ENCODE measurements at places on chromosomes 16 and 17.

DNA sequence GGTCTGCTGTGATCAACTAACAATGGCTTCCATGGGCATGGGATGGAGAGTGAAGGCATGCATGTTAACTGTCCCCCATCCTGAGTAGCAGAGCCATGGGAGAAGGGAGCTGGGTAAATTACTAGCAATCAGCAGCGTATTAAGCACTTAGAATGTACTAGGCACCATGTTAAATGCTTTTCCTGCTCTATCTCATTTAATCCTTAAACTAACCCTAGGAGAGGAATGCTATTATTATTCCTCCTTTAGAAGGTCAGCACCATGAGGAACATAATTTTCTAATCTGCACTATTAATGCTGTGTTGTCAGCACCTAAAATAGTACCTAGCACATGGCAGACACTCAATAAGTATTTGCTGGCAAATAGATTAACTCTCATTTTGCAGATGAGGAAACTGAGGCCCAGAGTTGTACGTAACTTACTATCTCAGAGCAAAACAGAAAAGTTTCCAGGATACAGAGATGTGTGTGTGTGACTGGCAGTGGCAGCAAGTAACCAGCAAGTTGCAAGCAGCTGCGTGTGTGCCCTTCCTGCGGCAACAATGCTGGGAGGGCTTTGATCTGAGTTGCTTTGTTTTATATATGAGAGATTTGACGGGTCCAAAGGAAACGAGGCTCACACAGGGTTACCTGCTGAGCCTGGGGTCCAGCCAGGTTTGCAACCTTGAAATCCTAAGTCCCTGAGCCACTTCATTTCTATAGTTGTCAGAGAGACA lies 6.5 kb upstream of the KLHL36 start:
- no peak for DNase-seq
- peak overlapping the region; percentile 27 for H3K4me3 ChIP-seq
- no peaks in the 10 kb centered on the region for H3K36me3 ChIP-seq
- no peaks in the 10 kb centered on the region for H3K27me3 ChIP-seq

GRCh38 chr16:51048544-51048943 lies 102.5 kb downstream of the SALL1 start:
- H3K27me3 ChIP-seq: no peaks in the 10 kb centered on the region
- no peak for DNase-seq
- no peak overlapping the region for H3K4me3 ChIP-seq
- H3K4me1 ChIP-seq: no peaks in the 10 kb centered on the region

- H3K4me3 ChIP-seq: no peak overlapping the region
- DNase-seq: peak; percentile 70
- H3K4me1 ChIP-seq: peaks cover 13% of the 10 kb centered on the region
- H3K27ac ChIP-seq: no peak overlapping the region
Observed at GRCh38 chr16:83994087-83994486, 26.0 kb downstream of the NECAB2 start.

DNA sequence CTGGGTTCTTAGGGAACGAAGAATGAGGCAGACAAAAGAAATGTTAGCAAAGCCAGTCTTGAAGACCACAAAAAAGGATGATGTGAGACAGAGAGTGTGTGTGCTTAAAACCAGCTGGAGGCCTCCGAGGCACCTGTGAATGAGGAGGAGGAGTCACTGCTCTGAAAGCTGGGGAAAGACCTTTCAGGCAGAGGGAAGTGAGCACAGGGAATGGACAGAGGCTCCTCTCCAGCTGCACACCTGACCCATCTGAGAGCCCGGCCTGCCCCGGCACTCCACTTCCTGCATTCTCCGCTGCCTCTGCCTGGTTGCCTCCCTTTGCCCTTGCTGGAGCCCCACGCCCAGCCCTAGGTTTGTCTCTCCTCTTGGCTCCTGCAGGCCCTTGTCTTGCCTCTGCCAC lies 55.2 kb upstream of the SREBF1 start:
- H3K36me3 ChIP-seq: peaks cover 25% of the 10 kb centered on the region
- H3K27ac ChIP-seq: no peak overlapping the region
- no peaks in the 10 kb centered on the region for H3K4me1 ChIP-seq

DNA sequence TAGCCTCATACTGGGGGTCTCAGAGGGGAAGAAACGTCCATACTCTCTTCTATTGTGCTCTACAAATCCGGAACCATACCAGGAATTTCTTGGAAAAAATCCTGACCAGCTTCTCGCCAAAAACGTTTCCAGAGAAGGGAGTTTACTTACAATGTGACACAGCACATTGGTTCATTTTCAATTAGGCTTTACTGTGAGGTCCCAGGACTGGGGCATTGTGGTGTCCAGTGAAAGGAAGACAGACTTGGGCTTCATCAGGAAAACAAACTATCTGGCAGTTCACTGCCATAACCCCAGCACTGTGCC lies 14.7 kb downstream of the MPP2 start:
- H3K27me3 ChIP-seq: peaks cover 13% of the 10 kb centered on the region
- no peaks in the 10 kb centered on the region for H3K36me3 ChIP-seq
- no peak overlapping the region for H3K27ac ChIP-seq
- H3K4me1 ChIP-seq: peaks cover 1% of the 10 kb centered on the region
- no peak overlapping the region for H3K4me3 ChIP-seq

DNA sequence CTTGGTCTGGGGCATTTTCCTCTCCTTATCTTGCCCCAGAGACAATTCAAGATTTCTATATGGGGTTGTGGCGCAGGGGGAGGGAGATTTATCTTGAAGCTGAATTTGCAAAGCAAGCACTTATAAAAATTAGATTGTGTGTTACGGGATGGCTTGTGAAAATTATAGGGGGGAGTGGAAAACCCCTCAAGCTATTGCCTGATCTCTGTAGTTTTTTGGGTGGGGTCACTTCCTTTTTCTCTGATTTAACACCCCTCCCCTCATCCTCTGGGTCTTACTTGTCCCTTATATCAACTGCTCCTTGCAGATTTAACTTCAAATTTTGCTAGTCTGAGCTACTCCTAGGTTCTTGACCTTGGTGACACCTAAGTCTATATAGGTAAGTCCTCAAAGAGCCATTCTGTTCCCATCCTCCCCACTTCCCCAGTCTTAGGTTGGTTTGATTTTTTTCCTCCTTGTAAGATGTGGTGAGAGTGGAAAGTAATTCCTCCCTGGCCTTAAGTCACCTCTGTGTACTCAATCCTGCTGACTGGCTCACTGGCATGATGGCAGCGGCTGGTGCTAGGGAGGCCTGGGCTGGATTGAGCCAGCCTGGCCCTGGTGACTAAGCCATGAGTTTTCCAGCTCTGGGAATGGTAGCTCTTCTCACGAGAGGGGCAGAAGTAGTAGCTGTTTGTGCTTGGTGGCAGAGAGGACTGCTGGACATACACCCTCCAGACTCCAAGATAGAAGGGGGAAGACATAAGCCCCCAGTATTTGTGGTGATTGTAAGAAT lies 2.3 kb downstream of the ARL4D start:
- H3K27ac ChIP-seq: peak overlapping the region; percentile 90
- DNase-seq: no peak
- H3K4me1 ChIP-seq: peaks cover 21% of the 10 kb centered on the region
- H3K4me3 ChIP-seq: peak overlapping the region; percentile 73
- H3K27me3 ChIP-seq: no peaks in the 10 kb centered on the region
- H3K36me3 ChIP-seq: peaks cover 25% of the 10 kb centered on the region

- peaks cover 44% of the 10 kb centered on the region for H3K4me1 ChIP-seq
- peaks cover 4% of the 10 kb centered on the region for H3K36me3 ChIP-seq
- DNase-seq: no peak
- no peak overlapping the region for H3K27ac ChIP-seq
- H3K4me3 ChIP-seq: no peak overlapping the region
Observed at GRCh38 chr17:881778-882177, 97.8 kb downstream of the NXN start.

DNA sequence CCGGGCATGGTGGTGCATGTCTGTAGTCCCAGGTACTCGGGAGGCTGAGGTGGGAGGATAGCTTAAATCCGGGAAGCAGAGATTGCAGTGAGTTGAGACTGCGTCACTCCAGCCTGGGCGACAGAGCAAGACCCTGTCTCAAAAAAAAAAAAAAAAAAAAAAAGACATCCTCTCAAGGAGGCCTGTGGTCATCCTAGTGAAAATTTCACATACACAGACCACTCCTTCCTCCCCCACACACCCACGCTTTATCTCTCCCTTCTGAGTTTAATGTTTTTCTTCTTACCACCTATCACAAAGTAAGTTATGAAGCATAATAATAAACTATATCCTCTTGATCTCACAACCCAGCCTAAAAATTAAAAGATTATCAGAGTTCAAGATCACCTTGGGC lies 1.3 kb upstream of the NOL11 start:
- H3K4me3 ChIP-seq: no peak overlapping the region
- H3K4me1 ChIP-seq: peaks cover 9% of the 10 kb centered on the region
- no peak for DNase-seq
- H3K27me3 ChIP-seq: no peaks in the 10 kb centered on the region

DNA sequence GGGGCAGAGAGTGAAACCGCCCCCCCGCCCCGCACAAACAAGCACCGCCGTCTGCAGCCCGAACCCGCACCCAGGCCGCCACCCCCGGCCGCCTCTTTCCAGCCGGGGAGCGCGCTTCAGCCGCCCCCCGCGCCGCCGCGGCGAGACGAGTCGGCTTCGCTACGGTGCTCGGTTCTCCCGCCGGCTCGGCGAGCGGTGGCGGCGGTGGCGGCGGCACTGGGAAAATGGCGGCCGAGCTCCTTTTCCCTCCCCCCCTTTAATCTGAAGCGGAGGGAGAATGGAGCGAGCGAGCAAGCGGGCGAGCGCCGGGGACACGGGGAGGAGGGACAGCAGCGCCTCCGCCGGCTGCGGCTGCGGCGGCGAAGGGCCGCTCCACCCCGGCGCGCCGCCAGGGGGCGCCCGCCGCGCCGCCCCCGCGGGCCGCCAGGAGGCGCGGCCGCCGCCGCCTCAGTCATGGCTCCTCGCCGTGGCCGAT lies at the start of gene KANSL1:
Gene KANSL1, minus strand, starts transcription at position 279 of the 475 bp plus-strand sequence. CDS start 21,286 bp downstream, outside the sequence.
- H3K4me1 ChIP-seq: peaks cover 27% of the 10 kb centered on the region
- peak within 1 kb of the TSS; percentile 99 for H3K27ac ChIP-seq
- DNase-seq: no peak

- H3K4me1 ChIP-seq: peaks cover 20% of the 10 kb centered on the region
- H3K4me3 ChIP-seq: no peak overlapping the region
- DNase-seq: no peak
- H3K27me3 ChIP-seq: no peaks in the 10 kb centered on the region
- H3K36me3 ChIP-seq: peaks cover 3% of the 10 kb centered on the region
Observed at GRCh38 chr17:718075-718474, 3.4 kb upstream of the VPS53 start.

- H3K36me3 ChIP-seq: no peaks in the 10 kb centered on the region
- H3K4me1 ChIP-seq: peaks cover 12% of the 10 kb centered on the region
- peaks cover 55% of the 10 kb centered on the region for H3K27me3 ChIP-seq
- peak overlapping the region; percentile 23 for H3K4me3 ChIP-seq
- no peak overlapping the region for H3K27ac ChIP-seq
Observed at GRCh38 chr17:77887464-77888241, 70.8 kb upstream of the TNRC6C start.

Data from keratinocyte (primary cell).